ENCODE measurements at places on chromosomes 5 and 9.
A peak's percentile ranks its signal among the peaks of the same experiment; 100 is the strongest.

DNA sequence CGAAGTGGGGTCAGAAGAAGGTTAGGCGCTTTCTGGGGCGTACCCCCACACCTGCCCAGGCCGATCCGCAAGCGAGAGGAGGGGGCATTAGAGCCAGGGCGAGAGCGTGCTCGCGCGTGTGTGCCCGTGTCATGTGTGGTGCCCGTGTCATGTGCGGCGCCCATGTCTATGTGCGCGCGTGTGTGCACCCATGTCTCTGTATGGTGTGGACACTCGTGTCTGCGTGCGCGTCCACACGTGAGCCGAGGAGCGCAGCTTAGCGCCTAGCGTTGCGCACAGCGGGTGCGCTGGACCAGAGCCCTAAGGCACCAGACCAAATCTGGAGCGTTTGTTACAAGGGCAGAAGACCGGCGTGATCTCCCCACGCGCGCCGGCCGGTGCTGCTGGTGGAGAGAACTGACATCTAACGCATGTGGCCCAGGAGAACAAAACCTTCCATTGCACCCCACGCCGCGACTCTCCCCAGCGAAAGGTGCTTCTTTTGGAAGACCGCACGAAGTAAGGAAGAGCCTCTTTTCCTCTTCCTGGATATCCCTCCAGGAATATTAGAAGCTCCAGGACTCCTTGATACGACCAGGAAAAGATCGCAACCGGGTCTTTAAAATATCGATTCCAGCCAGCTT, 644 bp downstream of the NIM1K start:
- H3K27ac ChIP-seq = peak overlapping the region; percentile 86
- H3K27me3 ChIP-seq = peaks cover 15% of the 10 kb centered on the region
- peak; percentile 81 for DNase-seq
- peaks cover 31% of the 10 kb centered on the region for H3K4me1 ChIP-seq
- H3K4me3 ChIP-seq = peak overlapping the region; percentile 86

- no peaks in the 10 kb centered on the region for H3K4me1 ChIP-seq
- H3K4me3 ChIP-seq = no peak overlapping the region
- no peak for DNase-seq
- H3K36me3 ChIP-seq = no peaks in the 10 kb centered on the region
- no peak overlapping the region for H3K27ac ChIP-seq
Observed at GRCh38 chr5:23727271-23727670, 219.9 kb downstream of the PRDM9 start.

DNA sequence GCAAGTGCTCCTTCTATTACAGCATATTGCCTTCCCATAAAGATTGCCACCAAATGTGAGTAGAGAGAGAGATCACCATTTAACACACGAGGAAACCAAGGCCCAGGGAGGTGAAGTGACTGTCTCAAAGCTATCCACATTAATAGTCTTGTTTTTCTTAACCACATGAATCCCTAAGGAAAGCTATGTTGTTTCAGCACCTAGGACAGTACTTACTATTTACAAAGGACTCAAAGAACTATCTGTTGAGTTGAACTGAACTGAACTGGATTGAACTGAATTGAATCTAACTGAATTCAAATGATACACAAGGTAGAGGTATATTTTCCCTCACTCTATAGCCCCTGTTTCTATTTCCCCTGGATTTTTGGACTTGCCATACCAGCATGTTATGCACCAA, 430.4 kb downstream of the CAAP1 start:
- no peaks in the 10 kb centered on the region for H3K4me1 ChIP-seq
- H3K4me3 ChIP-seq = no peak overlapping the region
- H3K27ac ChIP-seq = no peak overlapping the region
- no peaks in the 10 kb centered on the region for H3K27me3 ChIP-seq

GRCh38 chr5:93236807-93237421, 344.1 kb downstream of the NR2F1-AS1 start:
- no peak overlapping the region for H3K4me3 ChIP-seq
- no peaks in the 10 kb centered on the region for H3K27me3 ChIP-seq
- H3K36me3 ChIP-seq = no peaks in the 10 kb centered on the region
- H3K4me1 ChIP-seq = no peaks in the 10 kb centered on the region
- no peak overlapping the region for H3K27ac ChIP-seq

DNA sequence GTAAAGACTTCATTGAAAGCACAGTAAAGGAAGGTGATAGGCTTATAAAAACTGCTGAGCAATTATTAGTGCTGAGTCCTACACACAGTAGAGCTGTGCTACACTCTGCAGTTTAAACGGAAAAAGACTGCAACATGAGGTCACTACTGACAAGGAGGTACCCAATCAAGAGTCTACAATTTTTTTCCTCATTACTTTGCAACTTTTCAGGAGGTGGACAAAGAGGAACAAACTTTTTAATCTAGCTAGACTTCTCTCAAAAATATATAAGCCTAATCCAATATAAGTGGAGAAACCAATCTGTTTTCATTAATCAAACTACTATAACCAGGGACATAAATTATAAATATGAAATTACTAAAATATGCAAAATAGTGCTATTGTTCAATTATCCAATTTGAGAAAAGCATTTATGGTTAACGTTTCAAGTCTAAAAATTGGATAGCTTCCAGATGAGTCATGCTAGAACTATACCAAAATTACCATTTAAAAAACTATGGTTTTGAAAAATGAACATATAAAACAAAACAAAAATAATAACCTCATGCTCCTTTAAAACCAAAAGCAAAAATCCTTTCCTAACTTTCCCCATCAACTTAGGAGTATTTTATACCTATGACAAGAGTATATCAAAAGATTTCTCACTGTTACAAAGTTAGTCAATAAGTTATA, 37.7 kb downstream of the FAM13B start:
- DNase-seq = no peak
- peak overlapping the region; percentile 8 for H3K27ac ChIP-seq
- H3K4me3 ChIP-seq = no peak overlapping the region
- peaks cover 45% of the 10 kb centered on the region for H3K36me3 ChIP-seq
- peaks cover 32% of the 10 kb centered on the region for H3K4me1 ChIP-seq
- H3K27me3 ChIP-seq = no peaks in the 10 kb centered on the region

DNA sequence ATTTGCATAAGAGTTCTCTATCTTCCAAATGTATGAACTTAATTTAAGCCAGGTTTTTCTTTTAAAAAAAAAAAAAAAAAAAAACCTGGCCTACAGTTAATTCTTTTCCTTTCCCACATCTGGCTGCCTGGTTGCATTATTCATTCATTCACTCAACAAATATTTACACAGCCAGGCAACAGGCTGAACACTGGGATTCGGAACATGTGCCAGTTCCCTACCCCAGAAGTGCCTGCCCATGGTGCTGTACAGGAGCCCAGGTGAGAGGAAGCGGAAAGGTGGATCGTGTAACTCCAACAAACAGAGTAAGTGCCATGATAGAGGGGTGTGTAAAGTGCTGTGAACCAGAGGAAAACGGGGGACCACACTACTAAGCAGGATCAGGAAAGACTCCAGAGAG, 93.6 kb downstream of the CDK5RAP2 start:
- H3K36me3 ChIP-seq = peaks cover 51% of the 10 kb centered on the region
- H3K4me1 ChIP-seq = peaks cover 6% of the 10 kb centered on the region
- no peak for DNase-seq
- no peak overlapping the region for H3K4me3 ChIP-seq
- H3K27ac ChIP-seq = no peak overlapping the region

GRCh38 chr5:114857941-114858551, 311.7 kb downstream of the TRIM36 start:
- H3K4me1 ChIP-seq = no peaks in the 10 kb centered on the region
- DNase-seq = no peak
- no peaks in the 10 kb centered on the region for H3K36me3 ChIP-seq
- no peak overlapping the region for H3K4me3 ChIP-seq

Measured in activated CD4-positive, alpha-beta T cell treated with anti-CD3 and anti-CD28 coated beads, Interleukin-2, amount 10 ng/mL, durations not matched to agents 24 days and 14 days (primary cell).